ENCODE measurements at places on chromosomes 2 and 18. TPM values are rescaled to one million over a fixed set of nuclear protein-coding genes. Genes with fewer than 3 reads are reported as not detected.

Gene POTEI
- polyA plus RNA-seq, result not detected

GRCh38 chr2:183232161-183232865 lies 108.1 kb downstream of the NUP35 start:
- no peak for DNase-seq

Gene SCYGR4
- not detected for polyA plus RNA-seq

DNA sequence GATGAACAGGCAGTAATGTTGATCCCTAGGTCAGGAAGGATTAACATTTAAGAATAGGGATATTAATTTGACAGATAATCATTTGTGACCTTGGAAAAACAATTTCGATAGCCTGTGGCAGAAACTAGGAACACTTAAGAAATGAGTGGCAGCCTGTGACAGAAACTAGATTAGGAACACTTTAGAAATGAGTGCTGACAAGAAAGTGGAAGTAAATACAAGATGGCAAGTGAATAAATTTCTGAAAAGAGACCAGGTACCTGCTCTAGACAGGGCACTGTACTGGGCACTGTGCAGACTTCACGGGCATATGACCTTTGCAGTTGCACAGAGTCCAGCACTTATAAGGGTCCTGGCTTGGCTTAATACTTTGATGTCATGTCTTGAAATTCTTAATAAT lies 5.5 kb upstream of the HNRNPA3 start:
- DNase-seq, result no peak

Gene ODC1
- 59.0 TPM for polyA plus RNA-seq

DNA sequence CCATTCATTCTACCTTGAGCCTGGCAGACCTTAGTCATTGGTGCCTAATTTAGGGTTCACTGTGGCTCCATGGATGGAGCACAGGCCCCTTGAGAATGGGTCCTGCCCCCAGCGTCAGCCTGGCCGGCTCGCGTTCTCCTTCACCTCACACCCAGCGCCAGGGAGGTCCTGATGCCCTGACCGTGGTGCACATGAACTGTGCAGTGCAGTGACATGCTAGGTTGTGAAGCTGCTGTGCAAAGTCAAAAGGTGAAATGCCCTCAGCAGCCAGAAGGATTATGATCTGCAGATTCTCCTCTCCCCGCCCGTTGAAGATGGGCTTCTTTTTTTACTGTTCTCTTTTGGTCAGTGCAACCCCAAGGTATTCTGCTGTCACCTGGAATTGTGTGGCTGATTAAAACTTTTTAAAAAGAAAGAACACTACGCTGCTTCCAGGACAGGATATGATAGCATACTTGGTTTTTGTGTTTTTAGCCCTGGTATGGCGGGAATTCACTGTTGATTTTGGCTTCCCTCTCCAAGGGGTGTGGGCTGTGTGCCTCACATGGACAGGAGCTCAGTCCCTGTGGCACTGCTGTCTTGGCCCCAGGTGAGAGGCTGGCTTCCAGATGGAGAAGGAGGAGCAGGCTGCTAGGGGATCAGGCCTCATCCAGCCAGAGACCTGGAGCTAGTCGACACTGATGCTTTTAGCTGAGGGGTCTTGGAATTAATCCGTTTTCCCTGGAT lies 49.4 kb upstream of the MCFD2 start:
- DNase-seq, result no peak

Gene LDAH
- 11.0 TPM for polyA plus RNA-seq

DNA sequence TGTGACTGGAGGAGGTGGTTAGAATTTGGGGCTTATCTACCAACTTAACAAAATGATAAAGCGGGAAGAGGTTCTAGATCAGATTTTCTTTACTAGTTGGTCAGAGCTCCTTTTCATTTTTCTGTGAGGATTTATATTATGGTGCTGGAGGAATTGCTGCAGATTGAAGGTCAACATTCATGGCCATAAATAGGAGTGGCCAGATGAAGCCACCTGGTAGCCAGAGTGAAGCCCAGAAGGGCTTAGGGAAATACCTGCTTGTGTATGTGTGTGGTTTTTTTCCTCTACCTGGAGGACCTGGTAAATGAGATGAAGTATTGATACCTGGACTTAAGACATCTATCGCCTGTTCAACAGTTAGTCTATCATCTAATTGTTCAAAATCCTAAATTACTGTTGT lies 122.9 kb upstream of the MSTN start:
- no peak for DNase-seq

GRCh38 chr18:26656944-26657536 lies 108.7 kb upstream of the KCTD1 start:
- no peak for DNase-seq

Gene TPO
- polyA plus RNA-seq, result not detected

Measured in immature natural killer cell (primary cell).